ENCODE measurements at places on chromosomes 11 and 22.
A peak's percentile ranks its signal among the peaks of the same experiment; 100 is the strongest.

- DNase-seq: no peak
Measured at GRCh38 chr11:123184531-123184930, 10.5 kb downstream of the CLMP start.

DNA sequence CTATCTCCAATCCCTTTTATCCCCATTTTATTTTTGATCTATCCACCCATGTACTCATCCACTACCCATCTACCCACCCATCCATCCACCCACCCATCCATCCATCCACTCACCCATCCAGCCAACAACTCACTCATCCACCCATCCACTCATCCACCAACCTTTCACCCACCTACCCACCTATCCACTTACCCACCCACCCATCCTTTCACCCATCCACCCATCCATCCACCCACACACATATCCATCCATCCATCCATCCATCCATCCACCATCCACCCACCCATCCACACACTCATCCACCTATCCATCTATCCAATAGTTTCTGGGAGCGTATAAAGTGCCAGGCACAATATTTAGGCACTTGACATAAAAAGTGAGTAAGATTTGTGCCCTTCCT, 39.2 kb upstream of the NFAM1 start:
- no peak for DNase-seq

DNA sequence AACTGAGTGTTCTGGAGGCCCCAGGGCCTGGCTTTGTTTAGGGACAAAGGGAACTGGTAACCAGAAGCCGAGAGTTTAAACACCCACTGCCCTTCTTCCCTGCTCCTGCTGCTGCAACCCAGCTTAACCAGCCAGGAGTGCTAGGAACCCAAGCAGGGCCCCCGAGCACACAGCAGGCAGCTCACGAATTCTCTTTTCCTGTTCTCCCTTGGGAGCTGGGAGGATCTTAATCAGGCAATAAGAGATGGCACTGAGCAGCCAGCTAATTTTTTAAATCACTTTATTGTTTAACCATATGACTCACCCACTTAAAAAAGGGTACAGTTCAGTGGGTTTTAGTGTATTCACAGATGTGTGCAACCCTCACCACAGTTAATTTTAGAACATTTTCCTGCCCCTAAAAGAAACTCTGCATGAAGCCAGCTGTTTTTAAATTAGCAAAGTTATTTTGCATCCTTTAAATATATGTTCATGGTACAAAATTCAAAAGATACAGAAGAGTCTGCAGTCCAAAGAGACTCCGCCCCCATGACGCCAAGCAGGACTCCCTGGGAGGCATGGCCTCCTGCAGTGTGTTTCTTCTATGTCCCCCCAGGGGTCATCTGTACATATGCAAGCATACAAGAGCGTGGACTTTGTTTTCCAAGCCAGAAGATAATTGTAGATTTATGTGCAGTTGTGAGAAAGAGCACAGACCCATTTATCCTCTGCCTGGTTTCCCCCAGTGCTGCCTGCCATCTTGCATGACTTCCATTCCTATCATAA, 18.9 kb upstream of the PPP6R3 start:
- no peak for DNase-seq

DNA sequence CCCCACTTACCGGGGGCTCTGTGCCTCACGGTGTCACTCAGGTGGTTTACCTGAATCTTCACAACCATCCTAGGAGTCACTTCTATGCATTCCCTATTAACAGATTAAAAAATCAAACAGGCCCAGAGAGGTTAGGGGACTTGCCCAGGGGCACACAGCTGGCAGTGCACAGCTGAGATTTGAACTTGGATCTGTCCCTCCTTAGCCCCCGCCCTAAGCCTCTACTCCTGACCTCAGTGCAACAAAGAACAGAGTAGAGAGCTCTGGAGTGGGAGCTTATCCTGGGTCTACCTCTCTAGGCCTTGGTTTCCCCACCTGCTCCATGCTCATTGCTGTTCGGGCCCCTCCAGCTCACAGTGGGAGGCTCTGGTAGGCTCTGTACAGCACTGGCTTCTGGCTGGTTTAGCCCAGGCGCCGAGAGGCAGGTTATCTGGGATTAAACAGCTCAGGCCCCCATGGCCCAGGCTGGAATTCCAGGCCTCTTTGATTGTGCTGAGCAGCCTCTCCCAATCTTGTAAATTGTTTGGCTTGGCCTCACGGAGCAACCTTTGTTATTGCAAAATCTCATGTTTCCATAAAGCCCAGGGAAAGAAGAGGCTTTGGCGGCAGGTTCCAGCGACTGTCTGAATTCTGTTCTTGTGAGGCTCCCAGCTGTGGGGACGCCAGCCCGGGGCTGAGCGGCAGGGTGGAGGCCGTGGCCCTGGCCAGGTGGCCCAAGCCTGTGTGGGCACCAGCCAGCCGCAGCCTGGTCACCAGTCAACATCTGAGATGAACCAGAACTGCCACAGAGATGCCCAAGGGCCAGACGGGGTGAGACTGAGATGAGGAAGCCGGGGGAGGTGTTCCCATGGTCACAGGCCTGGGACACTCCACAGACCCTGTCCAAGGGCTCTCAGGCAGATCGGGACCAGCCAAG, 28.9 kb upstream of the SHISAL1 start:
- DNase-seq: no peak

- no peak for DNase-seq
Measured at GRCh38 chr11:68358416-68358815, 46.0 kb downstream of the LRP5 start.

DNA sequence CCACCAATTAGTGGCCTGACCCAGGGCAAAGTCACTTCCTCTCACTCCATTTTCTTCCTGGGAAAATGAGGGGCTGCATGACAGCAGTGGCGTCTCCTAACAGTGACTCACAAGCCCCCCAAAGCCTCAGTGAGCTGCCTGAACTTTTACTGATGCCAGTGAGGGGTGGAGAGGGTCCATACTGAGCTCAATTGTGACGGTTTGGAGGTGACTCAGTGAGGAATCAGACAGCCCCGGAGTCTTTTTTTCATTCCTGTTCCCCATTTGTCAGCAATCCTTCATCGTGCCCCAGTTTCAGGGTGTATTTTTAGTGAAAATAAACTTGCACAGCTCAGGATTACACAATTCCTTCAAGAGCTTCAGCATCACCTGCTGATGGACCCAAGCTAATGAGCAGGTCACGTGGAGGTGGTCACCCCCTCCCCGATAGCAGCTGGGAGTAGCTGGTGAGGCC, 30.1 kb upstream of the RASD2 start:
- no peak for DNase-seq

DNA sequence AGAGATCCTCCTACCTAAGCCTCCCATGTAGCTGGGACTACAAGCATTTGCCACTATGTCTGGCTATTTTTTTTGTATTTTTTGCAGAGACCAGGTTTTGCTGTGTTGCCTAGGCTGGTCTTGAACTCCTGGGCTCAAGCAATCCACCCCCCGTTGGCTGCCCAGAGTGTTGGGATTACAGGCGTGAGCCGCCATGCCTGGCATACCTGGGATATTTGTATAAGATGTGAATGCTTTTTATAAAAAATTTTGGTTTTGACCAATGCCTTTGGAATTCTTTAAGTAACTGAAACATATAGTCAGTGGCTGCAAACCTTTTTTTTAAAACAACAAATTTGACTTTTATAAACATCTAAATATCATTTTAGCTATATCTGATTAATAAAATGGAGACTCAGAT, 42.4 kb downstream of the ADAMTS8 start:
- peak; percentile 19 for DNase-seq

GRCh38 chr22:44493206-44493605, 4.8 kb downstream of the RTL6 start:
- no peak for DNase-seq

All from HS-5 (cell line).